A673 (cell line): ENCODE measurements at places on chromosomes 2 and 18.

DNA sequence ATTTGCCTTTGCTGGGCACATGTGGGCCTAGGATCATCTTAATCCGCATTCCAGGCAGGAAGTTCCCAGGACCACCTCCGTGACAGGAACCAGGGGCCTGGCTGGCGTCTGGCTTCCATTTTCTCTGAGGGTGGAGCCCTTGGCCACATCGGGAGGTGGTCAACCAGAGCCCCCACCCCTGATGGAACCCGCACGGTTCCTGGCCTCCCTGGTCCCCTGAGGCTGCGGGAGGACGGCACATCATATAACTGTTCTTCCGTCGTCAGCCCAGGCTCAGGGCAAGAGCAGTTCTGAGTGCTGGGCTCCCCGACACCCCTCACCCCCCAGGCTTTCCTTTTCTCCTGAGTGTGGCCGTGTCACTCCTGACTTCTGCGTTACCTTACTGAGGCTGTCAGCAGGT is 13.5 kb downstream of the ESPNL start:
- no peak for DNase-seq

- DNase-seq: no peak
Observed at GRCh38 chr2:137050949-137051348, 285.6 kb downstream of the THSD7B start.

DNA sequence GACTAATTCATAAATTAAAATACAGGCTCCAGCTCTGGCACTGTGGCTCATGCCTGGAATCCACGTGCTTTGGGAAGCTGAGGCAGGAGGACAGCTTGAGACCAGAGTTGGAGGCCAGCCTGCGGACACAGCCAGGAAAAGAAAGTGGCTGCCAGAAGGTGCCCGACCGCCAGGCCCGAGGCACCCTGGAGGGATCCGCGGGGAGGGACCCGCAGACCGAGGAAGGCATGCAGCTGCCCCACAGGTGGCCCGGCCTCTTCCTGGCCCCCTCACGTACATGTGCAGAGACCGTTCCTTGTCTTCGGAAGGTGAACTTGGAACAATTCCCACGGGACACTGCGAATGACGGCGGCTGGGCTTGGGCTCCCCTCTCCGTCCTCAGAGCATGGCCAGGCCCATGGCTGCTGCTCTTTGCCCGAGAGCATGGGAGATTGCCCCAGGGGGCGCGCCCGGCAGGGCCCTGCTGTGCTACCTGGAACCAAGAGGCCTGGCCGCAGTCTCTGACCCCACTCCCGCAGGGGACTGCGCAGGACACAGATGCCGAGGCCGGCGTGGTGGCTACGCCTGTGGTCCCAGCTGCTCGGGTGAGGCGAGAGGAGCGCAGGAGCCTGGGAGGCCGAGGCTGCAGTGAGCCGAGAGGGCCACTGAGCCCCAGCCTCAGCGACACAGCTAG is 55.6 kb upstream of the IMP4 start:
- no peak for DNase-seq

DNA sequence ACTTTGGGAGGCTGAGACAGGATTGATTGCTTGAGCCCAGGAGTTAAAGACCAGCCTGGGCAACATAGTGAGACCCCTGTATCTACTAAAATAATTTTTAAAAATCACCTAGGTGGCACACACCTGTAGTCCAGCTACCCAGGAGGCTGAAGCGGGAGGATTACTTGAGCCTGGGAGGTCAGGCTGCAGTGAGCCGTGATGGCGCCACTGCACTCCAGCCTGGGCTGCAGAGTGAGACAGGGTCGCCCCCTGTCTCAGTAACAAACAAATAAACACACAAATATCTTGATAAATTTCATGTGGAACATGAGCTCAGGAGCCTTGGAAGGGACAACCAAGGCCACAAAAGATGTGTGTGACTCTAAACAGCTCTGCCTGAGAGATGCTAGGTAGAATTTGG is 11.7 kb upstream of the ANKRD53 start:
- DNase-seq: no peak

DNA sequence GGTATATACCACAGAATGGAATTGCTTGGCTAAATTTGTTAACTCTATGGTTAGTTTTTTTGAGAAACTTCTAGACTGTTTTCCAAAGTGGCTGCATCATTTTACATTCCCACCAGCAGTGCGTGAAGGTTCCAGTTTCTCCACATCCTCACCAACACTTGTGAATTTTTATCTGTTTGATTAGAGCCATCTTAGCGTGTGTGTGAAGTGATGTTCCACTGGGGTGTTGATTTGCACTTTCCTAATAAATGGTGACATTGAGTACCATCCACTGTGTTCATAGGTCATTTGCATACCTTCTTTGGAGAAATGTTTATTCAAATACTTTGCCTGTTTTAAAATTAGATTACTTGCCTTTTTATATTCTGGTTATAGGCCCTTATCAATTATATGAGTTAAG is 37.5 kb upstream of the HS6ST1 start:
- no peak for DNase-seq

DNA sequence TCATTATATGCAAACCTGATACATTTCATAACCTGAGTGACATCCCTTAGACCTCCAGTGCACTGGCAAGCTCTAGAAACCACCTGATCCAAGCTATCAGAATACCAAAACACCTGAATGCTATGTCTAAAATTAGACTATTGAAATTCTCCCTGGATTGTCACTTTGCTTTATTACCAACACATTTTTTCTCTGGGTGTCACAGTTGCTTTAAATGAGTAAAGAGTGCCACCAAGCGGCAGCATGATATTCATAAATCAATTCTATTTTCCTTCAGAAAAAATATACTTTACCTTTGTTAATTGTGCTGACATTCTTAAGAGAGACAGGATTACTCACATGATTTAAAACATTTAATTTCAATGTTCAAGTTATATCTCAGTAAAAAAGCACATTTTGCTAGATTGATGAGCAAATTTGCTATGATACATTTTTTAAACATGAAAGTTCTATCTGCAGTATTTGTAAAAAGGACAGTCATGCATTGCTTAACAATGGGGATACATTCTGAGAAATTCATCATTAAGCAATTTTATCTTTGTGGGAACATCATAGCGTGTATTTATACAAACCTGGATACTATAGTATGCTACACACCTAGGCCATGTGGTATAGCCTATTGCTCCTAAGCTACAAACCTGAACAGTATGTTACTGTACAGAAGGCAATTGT is 338.4 kb upstream of the SLC39A10 start:
- DNase-seq: peak; percentile 68

- DNase-seq: no peak
Observed at GRCh38 chr18:52963481-52963880, 623.5 kb downstream of the DCC start.

DNA sequence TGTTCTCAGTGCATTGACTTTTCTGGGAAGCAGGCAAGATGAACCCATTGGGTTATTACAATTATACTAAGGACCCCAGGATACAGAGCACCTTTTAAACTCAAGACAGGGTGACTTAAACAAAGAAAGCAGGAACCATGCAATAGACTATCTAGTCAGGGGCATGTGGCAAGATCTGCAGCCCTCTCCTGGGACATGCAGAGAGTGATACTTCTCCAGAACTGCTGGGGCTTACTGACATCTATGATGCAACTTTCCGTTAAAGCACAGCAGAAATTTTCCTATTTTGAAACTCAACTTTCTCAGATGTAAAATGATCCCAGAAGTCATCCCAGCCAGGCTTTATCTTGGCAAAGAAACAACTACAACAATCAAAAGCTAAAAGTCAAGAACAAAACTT is 162.2 kb upstream of the HNMT start:
- no peak for DNase-seq

DNA sequence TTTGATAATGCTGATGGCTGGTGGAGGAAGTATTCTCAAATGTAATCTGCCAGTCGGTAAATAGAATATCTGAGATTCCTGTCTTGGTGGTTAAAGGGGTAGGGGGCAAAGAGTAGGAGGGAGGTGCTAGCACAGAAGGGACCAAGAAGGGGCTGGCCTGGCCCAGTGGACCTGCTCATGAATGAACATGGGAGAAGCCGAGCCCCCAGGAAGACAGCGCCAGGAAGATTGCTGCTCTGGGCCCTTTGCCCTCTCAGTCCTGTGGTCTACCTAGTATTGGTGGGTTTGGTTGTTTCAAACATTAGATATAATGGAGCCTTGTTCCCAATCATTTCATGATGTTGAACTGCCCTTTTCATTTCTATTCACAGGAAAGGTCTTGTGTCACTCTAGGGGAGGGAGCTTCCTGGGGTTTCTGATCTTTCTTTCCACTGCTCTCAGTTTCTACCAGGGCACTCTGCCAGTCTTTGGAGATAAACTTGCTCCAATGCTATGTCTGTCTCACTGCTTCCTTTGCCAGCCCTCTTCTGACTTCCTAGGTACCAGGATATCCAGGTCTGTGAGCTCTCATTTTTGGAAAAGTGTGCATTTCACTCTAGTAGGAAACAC is 5.3 kb upstream of the MOCOS start:
- DNase-seq: no peak

- DNase-seq: no peak
Observed at GRCh38 chr2:118510807-118511206, 336.6 kb downstream of the EN1 start.
